Kidney (tissue), 22 donors: ENCODE measurements at places on chromosomes 4 and X.
A peak's percentile ranks its signal among the peaks of the same experiment; 100 is the strongest.

GRCh38 chrX:120251471-120252011 is 929 bp downstream of the ZBTB33 start:
- H3K4me3 ChIP-seq: peak overlapping the region; percentile 80
- peak; percentile 49 for DNase-seq
- H3K27me3 ChIP-seq: peaks cover 2% of the 10 kb centered on the region

DNA sequence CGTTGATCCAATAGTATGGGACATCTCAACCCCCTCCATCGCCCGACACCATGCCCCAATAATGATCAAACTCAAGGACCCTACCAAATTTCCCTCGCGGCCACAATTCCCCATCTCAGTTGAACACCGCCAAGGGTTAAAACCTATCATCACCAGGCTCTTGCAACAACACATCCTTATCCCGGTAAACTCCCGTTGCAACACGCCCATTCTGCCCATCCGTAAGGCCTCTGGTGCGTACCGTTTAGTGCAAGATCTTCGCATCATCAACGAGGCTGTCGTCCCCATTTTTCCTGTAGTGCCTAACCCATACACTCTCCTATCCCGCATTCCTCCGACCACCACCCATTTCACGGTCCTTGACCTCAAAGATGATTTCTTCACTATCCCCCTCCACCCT is 960.5 kb downstream of the RPA4 start:
- no peaks in the 10 kb centered on the region for H3K27me3 ChIP-seq
- H3K27ac ChIP-seq: no peak overlapping the region
- H3K36me3 ChIP-seq: no peaks in the 10 kb centered on the region
- no peak overlapping the region for H3K4me3 ChIP-seq
- no peak for DNase-seq

GRCh38 chr4:152398060-152398459 is 137.8 kb downstream of the FBXW7 start:
- DNase-seq: no peak
- H3K27ac ChIP-seq: no peak overlapping the region
- no peaks in the 10 kb centered on the region for H3K27me3 ChIP-seq
- no peak overlapping the region for H3K4me3 ChIP-seq
- no peaks in the 10 kb centered on the region for H3K36me3 ChIP-seq
- no peaks in the 10 kb centered on the region for H3K4me1 ChIP-seq

GRCh38 chrX:109848461-109849050 is 115.5 kb upstream of the ACSL4 start:
- DNase-seq: no peak
- peaks cover 4% of the 10 kb centered on the region for H3K27me3 ChIP-seq
- H3K4me3 ChIP-seq: no peak overlapping the region
- H3K36me3 ChIP-seq: no peaks in the 10 kb centered on the region
- H3K27ac ChIP-seq: no peak overlapping the region

DNA sequence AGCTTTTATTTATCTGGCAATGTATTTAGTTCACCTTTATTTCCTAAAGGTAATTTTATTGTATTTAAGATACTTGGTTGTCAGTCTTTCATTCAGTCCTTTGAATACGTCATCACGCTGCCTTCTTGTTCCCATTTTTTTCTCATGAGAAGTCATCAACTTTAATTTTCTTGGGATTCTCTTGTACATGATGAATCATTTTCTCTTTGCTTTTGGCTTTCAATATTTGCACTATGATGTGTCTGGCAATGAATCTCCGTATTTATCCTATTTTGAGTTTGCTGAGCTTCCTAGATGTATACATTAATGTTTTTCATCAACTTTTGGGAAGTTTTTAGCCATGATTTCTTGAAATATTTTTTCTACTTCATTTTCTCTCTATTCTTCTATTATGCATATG is 28.4 kb downstream of the CLDN2 start:
- H3K4me3 ChIP-seq: no peak overlapping the region
- DNase-seq: no peak
- H3K4me1 ChIP-seq: no peaks in the 10 kb centered on the region
- no peak overlapping the region for H3K27ac ChIP-seq
- no peaks in the 10 kb centered on the region for H3K27me3 ChIP-seq

GRCh38 chr4:5462896-5463295 is 245.5 kb downstream of the EVC2 start:
- H3K27ac ChIP-seq: no peak overlapping the region
- H3K27me3 ChIP-seq: no peaks in the 10 kb centered on the region
- no peak overlapping the region for H3K4me3 ChIP-seq
- H3K36me3 ChIP-seq: no peaks in the 10 kb centered on the region

GRCh38 chr4:132245319-132245718 is 903.8 kb upstream of the PCDH10 start:
- no peaks in the 10 kb centered on the region for H3K36me3 ChIP-seq
- H3K27me3 ChIP-seq: no peaks in the 10 kb centered on the region
- H3K4me3 ChIP-seq: no peak overlapping the region
- no peak for DNase-seq
- H3K27ac ChIP-seq: no peak overlapping the region

DNA sequence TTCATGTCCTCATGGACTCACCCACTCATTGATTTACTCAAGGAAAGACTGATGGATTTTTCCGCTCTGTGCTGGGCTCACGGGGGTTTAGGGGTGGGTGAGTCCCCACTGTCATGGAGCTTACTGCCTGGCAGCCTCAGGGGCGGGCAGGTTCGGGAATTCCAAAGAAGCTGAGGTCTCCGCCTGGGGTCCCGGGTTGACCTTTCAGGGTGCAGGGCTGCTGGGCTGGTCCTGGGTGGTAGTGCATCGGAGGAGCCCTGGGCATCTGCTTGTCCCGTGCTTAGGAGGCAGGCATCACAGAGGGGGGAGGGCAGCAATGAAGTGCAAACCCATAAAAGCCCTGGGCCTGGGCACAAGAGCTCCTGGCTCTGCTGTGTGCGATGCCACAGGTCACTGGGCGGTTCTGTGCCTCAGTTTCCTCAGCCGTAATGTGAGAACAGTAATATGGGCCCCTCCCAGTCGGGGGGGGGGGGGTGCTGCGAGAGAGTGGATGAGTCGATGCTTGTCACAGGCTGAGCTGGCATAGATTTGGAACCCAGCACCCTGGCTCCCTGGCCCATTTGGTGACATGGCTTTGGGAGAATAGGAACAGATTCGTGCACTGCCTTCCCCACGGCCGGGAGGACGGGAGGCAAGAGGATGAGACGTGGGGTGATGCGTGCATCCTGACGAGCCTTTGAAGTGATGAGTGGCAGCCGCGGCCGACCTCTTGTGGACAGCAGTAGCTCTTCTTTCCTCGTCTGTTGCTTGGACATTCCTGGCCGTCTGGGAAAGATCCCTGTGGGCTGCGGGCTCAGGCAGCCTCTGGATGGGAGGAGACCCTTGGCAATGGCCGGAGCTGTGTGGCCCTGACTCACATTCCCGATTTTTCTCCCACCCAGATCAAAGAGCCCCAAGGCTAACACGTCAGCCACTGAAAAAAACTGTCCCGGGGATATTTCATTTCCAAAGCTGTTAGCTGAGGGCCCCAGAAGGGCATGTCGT is 42.0 kb downstream of the PSAPL1 start:
- H3K27ac ChIP-seq: no peak overlapping the region
- H3K4me3 ChIP-seq: no peak overlapping the region
- no peaks in the 10 kb centered on the region for H3K4me1 ChIP-seq
- H3K36me3 ChIP-seq: no peaks in the 10 kb centered on the region

DNA sequence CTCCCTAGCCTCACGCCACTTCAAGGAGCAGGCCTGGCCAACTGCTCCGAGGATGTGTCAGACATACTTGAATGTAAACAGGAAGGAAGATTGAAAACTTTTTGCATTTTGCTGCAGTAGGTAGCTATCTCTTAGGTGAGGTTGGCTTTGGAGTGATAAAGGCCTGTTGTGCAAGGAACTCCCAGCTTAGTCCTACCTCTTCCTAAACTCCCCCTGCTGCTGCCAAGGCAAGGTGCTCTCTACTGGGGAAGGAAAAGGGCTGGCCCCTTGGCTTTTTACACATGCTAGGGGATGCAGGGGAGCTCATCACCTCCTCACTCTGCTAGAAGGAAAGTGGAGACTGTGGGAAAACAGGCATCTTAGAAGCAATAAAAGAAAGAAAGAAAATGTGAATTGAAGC is 10.7 kb upstream of the BRS3 start:
- H3K4me1 ChIP-seq: no peaks in the 10 kb centered on the region
- H3K27ac ChIP-seq: no peak overlapping the region
- H3K36me3 ChIP-seq: no peaks in the 10 kb centered on the region
- no peaks in the 10 kb centered on the region for H3K27me3 ChIP-seq

DNA sequence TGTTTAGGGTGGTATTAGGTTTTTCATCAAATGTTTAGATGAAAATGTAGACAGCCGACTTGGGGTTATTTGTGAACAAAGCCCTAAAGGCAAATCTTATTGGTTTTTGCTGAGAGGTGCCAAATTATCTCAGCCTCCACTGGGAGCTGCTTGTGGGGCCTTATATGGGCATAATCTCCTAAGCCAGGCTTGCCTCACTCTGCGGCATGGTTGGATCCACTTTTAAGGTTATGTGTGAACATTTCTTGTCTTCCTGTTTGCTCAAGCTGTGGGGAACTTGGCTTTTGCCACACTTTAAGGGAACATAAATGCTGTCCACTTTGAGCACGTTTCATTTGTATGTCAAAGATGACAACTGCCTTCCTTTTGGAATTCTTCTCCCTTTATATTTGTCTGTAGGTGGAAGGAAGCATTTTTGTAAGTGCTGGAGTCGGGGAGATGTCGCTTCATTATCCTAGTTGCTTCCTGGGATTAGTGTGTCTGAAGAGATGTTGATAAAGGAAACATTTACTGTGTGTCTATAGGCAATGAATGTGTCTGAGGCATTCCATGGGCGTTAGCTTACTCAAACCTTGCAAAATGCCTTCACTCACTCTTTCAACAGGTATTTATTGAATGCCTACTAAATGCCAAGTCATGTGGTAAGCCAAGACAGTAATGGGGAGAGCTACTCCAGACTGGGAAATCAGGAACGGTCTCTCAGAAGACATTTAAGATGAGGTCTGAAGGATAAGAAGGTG is 78.3 kb downstream of the SLC9A6 start:
- no peaks in the 10 kb centered on the region for H3K4me1 ChIP-seq
- peak overlapping the region; percentile 17 for H3K27ac ChIP-seq
- H3K36me3 ChIP-seq: no peaks in the 10 kb centered on the region
- H3K4me3 ChIP-seq: no peak overlapping the region

GRCh38 chr4:79723507-79723906 is 315.5 kb upstream of the GK2 start:
- no peak overlapping the region for H3K4me3 ChIP-seq
- no peaks in the 10 kb centered on the region for H3K36me3 ChIP-seq
- DNase-seq: no peak

DNA sequence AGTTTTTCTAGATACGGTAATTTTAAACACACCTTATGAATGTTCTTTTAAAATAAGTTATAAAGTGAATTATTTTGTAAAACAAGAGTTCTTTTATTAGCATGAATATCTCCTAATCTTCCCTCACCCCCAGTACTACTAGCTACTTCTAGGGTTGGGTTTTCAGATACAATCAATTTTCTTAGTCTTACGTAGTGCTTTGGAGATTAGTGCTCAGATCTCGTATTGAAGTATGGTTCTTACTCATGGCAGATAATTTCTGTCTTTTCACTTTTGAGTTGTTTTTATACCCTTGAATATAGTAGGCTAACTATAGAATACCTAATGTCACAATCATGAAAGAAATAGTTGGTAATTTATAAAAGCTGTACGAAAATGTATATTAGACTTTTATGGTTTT is 43.2 kb downstream of the CDKL5 start:
- no peak for DNase-seq
- H3K4me3 ChIP-seq: no peak overlapping the region
- H3K27ac ChIP-seq: no peak overlapping the region
- H3K27me3 ChIP-seq: no peaks in the 10 kb centered on the region
- H3K4me1 ChIP-seq: no peaks in the 10 kb centered on the region

GRCh38 chr4:153523164-153523796 is 57.1 kb downstream of the TMEM131L start:
- H3K27me3 ChIP-seq: no peaks in the 10 kb centered on the region
- H3K4me1 ChIP-seq: no peaks in the 10 kb centered on the region
- H3K27ac ChIP-seq: no peak overlapping the region
- no peak for DNase-seq

DNA sequence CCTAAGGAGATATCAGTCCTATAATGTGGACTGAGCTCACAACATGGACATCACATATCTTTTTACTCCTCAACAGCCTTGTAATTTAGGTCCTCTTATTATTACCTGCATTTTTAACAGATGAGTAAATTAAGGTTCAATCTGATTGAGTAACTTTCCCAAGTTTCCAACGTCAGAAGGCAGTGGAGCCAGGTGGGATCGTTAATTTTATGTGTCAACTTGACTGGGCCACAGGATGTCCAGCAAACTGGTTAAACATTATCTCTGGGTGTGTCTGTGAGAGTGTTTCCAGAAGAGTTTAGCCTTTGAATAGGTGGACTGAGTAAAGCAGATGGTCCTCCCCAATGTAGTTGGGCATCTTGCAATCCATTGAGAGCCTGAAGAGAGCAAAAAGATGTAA is 59.0 kb upstream of the SLIT2 start:
- no peak overlapping the region for H3K27ac ChIP-seq
- no peaks in the 10 kb centered on the region for H3K27me3 ChIP-seq
- H3K4me1 ChIP-seq: no peaks in the 10 kb centered on the region
- DNase-seq: no peak
- H3K4me3 ChIP-seq: no peak overlapping the region

- DNase-seq: no peak
These were observed 35.8 kb downstream of the LRP2BP start for GRCh38 chr4:185359767-185360446.

- H3K4me3 ChIP-seq: no peak overlapping the region
- H3K4me1 ChIP-seq: no peaks in the 10 kb centered on the region
- H3K36me3 ChIP-seq: no peaks in the 10 kb centered on the region
- no peak for DNase-seq
- no peak overlapping the region for H3K27ac ChIP-seq
- no peaks in the 10 kb centered on the region for H3K27me3 ChIP-seq
These were observed 13.3 kb upstream of the FAM47E start for GRCh38 chr4:76238236-76238635.

GRCh38 chrX:119755981-119756533 is 2.3 kb upstream of the SOWAHD start:
- no peak overlapping the region for H3K27ac ChIP-seq
- no peaks in the 10 kb centered on the region for H3K27me3 ChIP-seq
- no peaks in the 10 kb centered on the region for H3K36me3 ChIP-seq
- no peak for DNase-seq
- no peak overlapping the region for H3K4me3 ChIP-seq

DNA sequence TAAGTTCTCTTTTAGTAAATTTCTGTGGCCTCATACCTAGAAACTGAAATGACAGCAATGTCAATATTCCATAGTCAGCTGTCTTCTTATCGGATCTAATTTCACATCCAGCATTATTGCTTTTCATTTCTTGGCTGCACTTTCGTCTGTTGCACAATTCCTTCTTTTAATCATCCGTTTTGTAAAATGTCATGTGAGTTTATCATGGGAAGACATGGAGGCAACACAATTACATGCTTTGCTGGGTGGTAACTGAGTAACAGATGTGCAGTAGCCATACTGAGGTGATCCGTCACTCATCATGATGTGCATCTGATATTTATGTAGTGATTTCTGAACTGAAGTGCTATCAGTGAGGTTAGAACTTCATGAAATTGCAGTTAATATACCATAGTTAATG is 68.3 kb upstream of the SLC7A11 start:
- no peak overlapping the region for H3K4me3 ChIP-seq
- H3K36me3 ChIP-seq: no peaks in the 10 kb centered on the region
- no peak for DNase-seq
- no peak overlapping the region for H3K27ac ChIP-seq
- no peaks in the 10 kb centered on the region for H3K27me3 ChIP-seq

- no peak overlapping the region for H3K27ac ChIP-seq
- no peaks in the 10 kb centered on the region for H3K27me3 ChIP-seq
- H3K4me1 ChIP-seq: no peaks in the 10 kb centered on the region
- no peak overlapping the region for H3K4me3 ChIP-seq
- no peaks in the 10 kb centered on the region for H3K36me3 ChIP-seq
- DNase-seq: no peak
These were observed 194.2 kb downstream of the RAPGEF2 start for GRCh38 chr4:159297091-159297490.

GRCh38 chr4:99356992-99357391 is 4.4 kb upstream of the ADH1C start:
- H3K36me3 ChIP-seq: no peaks in the 10 kb centered on the region
- H3K4me1 ChIP-seq: peaks cover 5% of the 10 kb centered on the region
- DNase-seq: no peak
